B cell (primary cell): ENCODE measurements at places on chromosomes 1 and 21. TPM values are rescaled to one million over a fixed set of nuclear protein-coding genes. Genes with fewer than 3 reads are reported as not detected.

The ANXA9 gene
- polyA plus RNA-seq = 0.07 and 0.09 TPM in 2 replicates

DNA sequence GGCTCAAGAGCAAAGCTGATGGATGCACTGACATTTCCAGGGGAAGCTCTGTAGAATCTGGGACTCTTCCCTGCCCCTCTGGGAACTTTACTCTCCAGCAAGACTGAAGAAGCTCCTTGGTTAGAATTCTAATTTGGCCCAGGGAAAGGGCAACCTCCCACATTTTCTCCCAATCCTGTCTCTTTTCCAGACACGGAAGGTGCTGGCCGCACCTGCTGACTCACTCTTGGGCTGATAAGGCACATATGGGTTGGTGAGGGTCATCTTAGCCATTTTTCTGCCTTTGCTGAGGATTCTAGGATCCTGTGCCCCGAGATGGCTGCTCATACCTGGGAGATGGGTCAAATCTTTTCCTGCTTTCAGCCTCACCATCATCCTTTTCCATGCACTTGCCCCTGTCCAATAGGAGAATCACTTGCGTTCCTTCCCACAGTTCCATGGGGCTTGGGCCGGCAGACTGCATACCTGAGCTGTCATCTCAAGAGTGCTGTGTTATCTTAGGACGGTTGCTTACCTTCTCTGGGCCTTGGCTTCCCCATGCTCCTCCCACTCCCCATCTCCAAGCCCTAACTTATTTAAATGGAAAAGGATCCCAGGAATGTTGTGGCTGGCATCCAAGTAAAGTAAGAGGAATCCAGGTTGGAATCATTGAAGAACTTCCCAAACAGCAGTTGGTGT, 1.3 kb downstream of the TINAGL1 start:
- DNase-seq = no peak

- peak; percentile 87 for DNase-seq
Measured at GRCh38 chr1:92858564-92859399, 26.9 kb downstream of the RPL5 start.

GRCh38 chr1:179831225-179831624, 46.4 kb downstream of the TOR1AIP2 start:
- DNase-seq = no peak

The CFHR4 gene
- polyA plus RNA-seq = not detected in 2 replicates

GRCh38 chr1:98732985-98733781, 71.7 kb downstream of the SNX7 start:
- DNase-seq = no peak

- DNase-seq = peak; percentile 67
Measured at GRCh38 chr1:147225193-147225730, at the start of gene FMO5. TSS of gene FMO5 (minus strand) at chr1:147225339. CDS start at chr1:147225029, 310 bp downstream.

- peak; percentile 96 for DNase-seq
Measured at GRCh38 chr1:34865981-34866761, 6.6 kb upstream of the SMIM12 start.

GRCh38 chr1:207856276-207857023, 54.5 kb downstream of the CD34 start:
- no peak for DNase-seq

GRCh38 chr1:111133866-111134265, 6.0 kb downstream of the DRAM2 start:
- DNase-seq = peak; percentile 35

GRCh38 chr1:10210841-10211804, 753 bp downstream of the KIF1B start:
- DNase-seq = peak; percentile 45

GRCh38 chr21:44878053-44878982, 4.8 kb upstream of the PTTG1IP start:
- peak; percentile 39 for DNase-seq

DNA sequence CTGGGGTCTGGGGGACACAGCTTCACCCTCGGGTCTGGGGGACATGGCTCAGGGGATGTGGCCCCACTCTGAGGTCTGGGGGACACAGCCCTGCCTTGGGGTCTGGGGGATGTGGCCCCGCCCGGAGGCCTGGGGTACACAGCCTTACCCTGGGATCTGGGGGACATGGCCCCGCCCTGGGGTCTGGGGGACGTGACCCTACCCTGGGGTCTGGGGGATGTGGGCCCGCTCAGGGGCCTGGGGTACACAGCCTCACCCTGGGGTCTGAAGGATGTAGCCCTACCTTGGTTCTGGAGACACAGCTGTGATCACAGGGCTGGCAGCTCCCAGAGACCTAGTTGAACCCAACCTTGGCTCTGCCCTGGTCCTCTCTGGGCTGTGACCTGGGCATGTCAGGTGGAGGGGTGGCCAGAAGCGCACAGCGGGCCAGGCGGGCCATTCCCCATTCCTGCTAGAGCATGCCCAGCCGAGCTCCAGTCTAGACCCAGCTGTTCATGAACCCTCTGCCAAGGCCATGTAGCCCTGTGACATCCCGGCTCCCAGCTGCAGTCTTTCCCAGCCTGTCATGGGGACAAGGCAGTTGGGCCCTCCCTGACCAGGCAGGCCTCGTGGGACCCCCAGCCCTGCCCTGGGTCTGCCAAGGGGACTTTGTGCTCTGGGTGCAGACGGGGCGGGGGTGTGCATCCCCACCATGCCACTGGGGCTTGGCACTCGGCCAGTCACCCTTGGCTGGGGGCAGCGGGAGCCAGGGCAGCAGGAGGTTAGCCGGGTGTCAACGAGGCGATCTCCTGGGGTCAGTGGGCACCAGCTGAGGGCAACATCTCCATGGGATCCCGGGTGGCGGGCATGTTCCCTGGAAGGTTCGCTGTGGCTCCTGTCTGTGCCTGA, 43.9 kb downstream of the WNT9A start:
- DNase-seq = no peak

The HMGN2 gene
- polyA plus RNA-seq = 326 and 377 TPM in 2 replicates

The GJB3 gene
- not detected in 2 replicates for polyA plus RNA-seq

GRCh38 chr1:167465743-167466142, 52.6 kb downstream of the CD247 start:
- DNase-seq = no peak

DNA sequence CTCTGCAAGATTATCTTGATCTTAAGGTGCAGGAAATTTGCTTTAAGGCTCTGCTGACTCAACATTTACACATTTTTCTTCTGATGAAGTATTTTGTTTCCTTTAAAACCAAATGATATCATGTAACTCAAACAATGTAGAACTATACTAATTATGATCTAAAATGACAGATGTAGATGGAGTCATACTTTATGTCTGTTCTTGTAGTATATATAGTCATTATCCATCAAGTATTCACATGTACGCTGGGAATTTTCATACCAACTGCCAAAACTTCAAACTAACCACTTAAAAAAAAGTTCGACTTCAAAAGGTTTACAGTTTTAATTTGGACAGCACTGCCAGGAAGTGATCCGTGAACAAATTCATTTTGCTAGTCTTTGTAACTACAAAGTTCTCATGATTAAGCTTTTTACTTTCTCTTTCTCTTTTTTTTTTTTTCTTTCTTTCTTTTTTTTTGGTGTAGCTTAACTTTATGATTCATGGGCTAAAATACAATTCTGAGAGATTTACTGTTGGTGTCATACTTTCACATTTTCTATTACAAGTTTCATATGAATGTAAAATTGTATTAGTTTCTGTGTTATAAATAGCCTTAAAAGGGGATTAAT, 509.0 kb upstream of the CXADR start:
- no peak for DNase-seq

The FCGR3A gene
- polyA plus RNA-seq = 1.5 and 3.1 TPM in 2 replicates

DNA sequence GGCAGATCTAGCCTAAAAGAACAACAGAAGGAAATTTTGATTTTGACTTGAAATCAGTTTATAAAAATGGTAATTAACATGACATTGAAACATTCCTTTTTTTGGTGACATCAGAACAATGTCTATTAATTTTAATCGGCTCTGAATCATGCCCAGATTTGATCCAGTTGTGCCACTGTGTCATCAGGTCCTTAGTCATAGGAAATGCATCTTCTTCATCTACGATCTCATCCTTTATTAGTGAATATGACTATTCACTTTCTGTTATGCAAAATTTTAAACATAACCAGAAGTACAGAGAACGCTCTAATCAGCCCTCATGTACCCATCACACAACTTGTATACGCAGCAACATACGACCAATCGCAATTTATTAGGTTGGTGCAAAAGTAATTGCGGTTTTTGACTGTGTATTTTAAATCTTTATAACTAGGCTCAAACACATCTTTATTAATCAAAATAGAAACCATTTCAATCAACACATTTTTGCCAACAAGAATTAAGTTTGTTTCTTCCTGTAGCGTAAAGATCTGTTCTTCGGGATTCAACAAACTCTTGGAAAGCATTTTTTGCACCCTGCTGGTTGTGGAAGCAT, 40.3 kb upstream of the TLR5 start:
- DNase-seq = no peak

DNA sequence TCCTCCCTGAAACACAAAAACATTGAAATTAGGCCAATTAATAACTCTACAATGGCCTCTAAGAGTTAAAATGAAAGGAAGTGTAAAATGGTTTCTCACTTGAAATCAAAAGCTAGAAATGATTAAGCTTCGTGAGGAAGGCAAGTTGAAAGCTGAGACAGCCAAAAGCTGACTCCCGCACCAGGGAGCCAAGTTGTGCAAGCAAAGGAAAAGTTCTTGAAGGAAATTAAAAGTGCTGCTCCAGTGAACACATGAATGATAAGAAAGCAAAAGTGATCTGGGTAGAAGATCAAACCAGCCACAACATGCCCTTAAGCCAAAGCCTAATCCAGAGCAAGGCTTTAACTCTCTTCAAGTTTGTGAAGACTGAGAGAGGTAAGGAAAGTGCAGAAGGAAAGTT, 22.8 kb downstream of the CYYR1 start:
- DNase-seq = no peak

The DNAJC6 gene
- 0.12 and 0.22 TPM in 2 replicates for polyA plus RNA-seq

GRCh38 chr1:208164609-208165008, 79.6 kb downstream of the PLXNA2 start:
- no peak for DNase-seq
